ENCODE measurements at places on chromosomes 2 and 18.

- no peak for DNase-seq
These were observed 59.6 kb upstream of the SIX3 start for GRCh38 chr2:44881856-44882255.

DNA sequence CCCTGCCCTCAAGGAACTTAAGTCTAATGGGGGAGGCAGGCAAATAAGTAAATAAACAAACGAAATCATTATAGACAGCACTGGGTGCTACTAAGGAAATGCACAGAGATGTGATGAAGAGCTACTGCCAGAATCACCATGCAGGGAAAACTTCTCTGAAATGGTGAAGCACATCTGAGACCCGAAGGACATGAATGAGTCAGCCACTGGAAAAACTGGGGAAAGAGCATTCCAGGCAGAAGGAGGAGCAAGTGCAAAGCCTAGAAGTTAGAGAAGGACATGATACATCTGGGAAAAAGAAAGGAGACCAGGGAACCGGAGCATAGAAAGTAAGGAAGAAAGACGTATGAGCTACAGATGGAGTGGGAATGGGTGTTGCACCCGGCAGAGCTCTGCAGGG is 56.8 kb downstream of the TGFA start:
- DNase-seq, result no peak

- no peak for DNase-seq
These were observed 99.0 kb upstream of the GRB14 start for GRCh38 chr2:164719996-164720941.

- DNase-seq, result no peak
These were observed 228.5 kb downstream of the ALPK2 start for GRCh38 chr18:58400331-58400870.

- no peak for DNase-seq
These were observed 61.5 kb downstream of the LRP2 start for GRCh38 chr2:169300636-169301530.

GRCh38 chr2:145744541-145745386 is 1224.8 kb upstream of the ZEB2 start:
- DNase-seq, result peak; percentile 68

GRCh38 chr18:29449424-29449823 is 1272.5 kb upstream of the CDH2 start:
- DNase-seq, result no peak

- DNase-seq, result no peak
These were observed 399.8 kb downstream of the SATB2 start for GRCh38 chr2:199057936-199058335.

DNA sequence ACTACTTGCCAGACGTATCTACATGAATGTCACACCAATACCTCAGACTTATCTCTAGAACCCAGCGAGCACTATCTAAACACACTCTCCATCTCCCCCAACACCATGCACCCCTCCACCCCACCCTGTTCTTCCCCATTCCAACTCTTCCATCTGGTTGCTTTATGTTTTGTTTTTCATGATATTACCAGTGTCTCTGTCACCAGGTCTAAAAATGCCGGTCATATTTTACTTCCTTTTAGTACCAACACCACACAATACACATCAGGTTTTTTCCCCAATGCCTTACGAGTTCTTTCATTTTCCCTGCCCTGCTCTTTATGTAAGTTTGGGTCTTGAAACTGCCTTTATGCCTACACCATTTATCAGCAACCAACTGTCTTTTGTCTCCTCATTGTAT is 10.2 kb upstream of the ITGA4 start:
- no peak for DNase-seq

DNA sequence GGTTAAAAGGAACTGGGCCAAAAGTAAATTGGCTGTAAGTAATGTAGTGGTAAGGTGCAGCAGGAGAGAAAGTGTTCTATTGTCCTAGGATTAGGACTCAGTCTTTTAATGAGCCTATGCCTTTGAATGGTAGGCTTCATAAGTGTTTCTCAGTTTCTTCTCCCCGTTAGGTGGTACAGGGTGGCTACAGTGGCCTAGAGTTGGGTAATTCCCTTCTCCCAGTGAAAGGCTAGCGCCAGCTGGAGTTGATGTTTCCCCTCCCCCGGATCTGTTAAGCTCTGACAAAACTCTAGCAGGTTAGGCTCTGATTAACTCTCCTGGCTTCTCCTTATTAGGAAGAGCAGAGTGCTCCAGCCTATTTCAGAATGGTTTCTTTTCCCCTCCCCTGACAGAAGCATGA is 127.7 kb downstream of the DNAH6 start:
- no peak for DNase-seq

GRCh38 chr2:235721625-235722024 is 227.8 kb downstream of the AGAP1 start:
- no peak for DNase-seq

DNA sequence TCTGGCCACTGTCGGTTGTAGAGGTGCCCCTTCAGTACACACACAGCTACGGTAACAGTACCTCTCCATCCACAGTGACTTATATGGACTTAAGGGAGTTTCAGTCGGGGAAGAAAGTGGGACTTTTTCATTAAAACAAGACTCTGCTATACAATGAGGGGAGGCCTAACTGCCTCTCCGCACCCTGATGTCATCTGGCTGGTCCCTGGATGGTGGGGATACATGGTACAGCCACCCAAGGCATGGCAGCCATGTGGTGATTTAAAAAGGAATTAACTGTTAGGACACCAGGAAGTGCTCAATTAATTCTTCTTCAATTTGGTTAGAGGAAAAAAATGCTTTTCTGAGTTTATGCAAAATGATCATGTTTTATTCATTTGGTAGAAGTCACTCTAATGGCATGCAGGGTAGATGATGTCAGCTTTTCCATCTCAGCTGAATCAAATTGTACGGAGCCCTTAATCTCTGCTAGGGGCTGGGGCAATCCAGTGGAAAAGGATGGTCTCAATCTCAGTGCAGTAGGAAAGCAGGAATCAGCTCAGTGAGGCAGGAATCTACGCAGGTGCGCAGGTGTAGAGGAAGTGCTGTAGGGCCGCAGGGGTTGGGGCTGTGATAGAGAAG is 243.9 kb downstream of the PRKCE start:
- peak; percentile 36 for DNase-seq

DNA sequence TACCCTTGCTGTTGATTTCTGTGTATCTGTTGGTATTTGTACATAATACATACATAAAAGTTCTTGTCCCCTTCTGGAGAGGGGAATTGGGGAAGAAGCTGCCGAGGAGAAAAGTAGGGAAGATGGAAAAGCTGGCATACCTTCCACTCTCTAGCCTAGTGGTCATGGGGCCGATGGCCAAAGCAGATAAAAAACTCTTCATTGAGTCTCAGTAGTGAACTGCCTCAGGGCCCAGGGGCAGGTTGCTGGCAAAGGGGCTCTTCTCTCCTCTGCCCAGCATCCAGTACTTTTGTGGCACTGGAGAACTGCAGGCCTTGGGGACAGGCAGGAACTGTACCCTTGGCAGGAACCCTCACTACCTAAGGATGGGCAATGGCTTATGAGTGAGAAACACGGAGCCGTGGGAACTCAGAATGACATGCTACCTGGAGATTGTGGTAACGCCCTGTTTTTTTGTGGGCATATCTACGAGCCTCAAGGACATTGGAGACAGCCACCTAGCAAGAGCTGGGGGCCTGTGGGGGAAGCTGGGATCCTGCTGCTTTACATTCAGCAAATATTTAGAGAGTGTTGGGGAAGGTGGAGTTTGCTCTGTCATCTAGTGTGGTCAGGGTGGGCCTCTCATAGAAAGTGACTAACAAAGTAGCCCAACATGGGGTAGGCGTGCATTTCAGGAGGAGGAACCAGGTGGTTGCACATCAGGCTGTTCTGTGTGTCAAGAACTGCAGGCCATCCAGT is 22.6 kb upstream of the ITGB6 start:
- DNase-seq, result no peak

- no peak for DNase-seq
These were observed 214.9 kb upstream of the CHST9 start for GRCh38 chr18:27400001-27400400.

DNA sequence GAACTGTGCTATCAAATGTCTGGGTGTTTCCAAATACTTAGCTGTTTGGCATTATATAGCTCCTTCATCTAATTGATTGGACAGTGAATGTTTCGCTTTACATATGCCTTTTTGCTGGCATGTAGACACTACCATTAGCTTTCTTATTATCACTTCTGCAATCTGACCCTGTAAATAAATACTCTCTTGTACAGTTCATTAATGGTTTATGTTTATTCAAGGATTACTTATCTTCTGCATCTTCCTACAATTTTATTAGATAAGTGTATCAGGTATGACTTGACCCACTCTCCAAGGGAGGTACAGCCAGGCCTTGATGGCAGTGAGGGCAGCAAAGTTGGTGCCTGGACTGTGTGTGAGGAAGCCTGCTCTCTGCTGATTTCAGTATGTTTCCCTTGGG is 614.1 kb upstream of the SETBP1 start:
- no peak for DNase-seq

GRCh38 chr2:3377279-3377611 is 373 bp downstream of the EIPR1 start:
- no peak for DNase-seq

DNA sequence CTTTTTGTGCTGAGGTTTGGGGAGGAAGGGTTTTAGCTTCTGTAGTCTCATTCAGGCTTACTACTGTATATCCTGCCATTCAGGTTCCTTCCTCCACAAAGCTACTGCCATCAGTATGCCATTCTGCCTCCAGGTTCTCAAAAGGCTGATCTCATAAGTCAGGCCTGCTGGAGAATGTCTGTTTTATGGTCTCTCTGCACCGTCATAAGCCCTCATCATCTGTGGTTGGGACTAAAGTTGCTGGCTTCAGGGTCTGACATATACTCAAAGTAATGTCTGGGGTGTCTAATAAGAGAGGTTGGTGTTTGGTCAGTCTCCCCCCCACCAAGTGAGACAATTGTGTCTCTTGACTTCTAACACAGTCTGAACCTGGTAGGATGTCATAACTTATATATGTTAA is 36.2 kb upstream of the CCBE1 start:
- no peak for DNase-seq

GRCh38 chr2:223545830-223546229 is 56.3 kb downstream of the SCG2 start:
- no peak for DNase-seq

DNA sequence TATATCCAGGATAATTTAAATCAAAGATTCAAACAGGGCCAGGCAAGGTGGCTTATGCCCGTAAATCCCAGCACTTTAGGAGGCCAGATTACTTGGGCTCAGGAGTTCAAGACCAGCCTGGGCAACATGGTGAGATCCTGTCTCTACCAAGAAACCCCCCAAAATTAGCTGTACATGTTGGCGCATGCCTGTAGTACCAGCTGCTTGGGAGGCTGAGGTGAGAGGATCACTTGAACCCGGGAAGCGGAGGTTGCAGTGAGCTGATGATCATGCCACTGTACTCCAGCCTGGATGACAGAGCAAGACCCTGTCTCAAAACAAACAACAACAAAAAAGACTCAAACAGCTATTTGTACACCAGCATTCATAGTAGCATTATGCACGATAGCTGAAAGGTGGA is 9.2 kb downstream of the RAB10 start:
- DNase-seq, result no peak

- DNase-seq, result no peak
These were observed 31.5 kb downstream of the HNRNPLL start for GRCh38 chr2:38571193-38571592.

DNA sequence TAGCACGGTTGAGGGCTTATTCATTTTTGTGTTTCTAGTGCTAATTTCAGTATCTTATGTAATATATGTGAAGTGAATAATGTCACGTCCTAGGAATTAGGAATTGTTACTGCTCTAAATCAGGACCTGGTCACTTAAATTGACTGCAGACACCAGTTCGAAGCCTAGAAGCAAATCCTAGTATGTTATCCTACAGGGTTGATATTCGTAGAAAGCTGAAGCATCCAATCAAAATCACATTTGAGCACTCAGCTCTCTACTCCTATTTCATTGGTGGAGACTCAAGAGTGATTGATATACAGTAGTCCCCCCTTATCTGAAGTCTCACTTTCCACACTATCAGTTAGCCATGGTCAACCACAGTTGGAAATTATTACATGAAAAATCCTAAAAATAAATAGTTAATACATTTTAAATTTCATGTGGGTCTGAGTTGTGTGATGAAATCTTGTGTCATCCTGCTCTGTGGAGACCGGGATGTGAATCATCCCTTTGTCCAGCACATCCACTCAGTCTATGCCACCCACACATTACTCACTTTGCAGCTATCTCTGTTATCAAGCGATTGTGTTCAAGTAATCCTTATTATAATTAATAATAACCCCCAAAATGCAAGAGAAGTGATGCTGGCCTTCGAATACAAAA is 35.2 kb upstream of the SCN9A start:
- peak; percentile 62 for DNase-seq

DNA sequence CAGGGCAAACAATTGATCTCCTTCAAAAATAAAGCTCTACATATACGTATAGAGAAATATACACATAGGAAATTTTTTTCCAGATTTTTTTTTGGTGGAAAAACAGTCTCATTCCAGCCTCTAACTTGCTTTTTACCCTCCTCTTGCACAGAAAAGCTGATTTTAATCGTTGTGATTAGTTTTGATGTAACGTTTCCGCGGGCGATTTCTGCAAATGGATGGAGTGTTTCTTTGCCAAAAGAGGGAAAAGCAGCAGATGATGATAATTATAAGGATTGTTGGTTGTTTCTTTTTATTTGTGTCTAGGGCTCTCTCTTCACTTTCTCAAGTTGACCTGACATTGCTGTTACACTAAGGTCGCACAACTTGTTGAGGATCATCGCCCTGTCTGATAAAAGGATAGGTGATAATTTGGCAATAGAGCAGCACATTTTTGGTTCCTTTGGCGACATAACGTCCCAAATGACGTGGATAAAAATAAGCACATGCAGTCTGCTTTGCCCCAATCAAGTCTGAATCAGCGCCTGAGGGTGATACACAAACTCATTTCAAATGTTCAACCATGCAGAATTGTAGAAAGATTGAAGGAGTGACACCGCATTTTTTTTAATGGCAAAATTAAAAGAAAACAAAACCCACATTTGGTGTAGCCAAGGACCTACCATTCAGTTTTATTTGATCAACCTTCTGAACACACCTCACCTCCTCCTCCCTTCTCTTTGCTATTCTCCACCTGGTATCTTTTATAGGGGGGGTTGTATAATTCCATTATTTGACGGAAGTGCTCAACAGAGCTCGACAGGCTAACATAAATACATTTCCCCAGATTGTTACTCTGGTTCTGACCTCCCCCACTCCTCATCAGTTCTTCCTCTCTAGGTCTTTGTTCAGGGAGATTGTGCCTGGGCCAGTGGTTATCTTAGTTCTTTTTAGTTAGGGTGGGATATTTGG is 109.6 kb upstream of the KCTD1 start:
- DNase-seq, result no peak

DNA sequence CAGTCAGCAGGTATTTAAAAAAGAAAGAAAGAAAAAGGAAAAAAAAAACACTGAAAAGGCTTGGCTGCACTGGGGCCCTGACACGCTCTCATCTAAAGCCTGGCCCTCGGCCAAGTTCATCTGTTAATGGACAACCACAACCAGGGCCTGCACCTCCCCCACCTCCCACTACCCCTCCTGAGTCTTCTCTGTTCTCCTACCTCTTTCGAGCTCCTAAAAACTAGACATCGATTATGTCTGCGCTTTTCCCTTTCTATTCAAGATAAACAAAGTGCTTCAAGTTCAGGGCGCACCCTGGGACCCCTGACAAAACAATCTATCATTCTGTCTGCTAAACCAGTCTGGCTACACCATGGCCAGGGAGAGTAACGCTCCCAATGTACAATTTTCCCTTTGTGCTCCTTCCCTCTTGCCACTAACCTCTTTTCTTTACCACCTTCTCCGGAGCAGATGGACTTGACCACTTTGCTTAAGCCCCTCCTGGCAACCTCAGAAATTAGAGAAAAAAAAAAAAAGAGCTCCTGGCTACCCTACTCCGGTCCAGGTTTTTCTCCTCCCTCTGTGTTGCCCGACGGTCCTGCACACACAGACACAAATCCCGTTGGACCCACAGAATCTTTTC is 22.7 kb downstream of the BCL11A start:
- DNase-seq, result no peak

- no peak for DNase-seq
These were observed 12.7 kb downstream of the ABI2 start for GRCh38 chr2:203340791-203341487.
